ENCODE measurements at places on chromosomes 13 and 19.

GRCh38 chr13:26710166-26710565 lies 50.4 kb downstream of the GPR12 start:
- DNase-seq: no peak

- DNase-seq: no peak
Measured at GRCh38 chr13:24503379-24503696, 9.2 kb downstream of the PARP4 start.

- DNase-seq: no peak
Measured at GRCh38 chr19:55836340-55836739, at the start of gene NLRP4. Gene NLRP4, plus strand, starts transcription at chr19:55836540. Its CDS starts 15,541 bp downstream, at chr19:55852081.

DNA sequence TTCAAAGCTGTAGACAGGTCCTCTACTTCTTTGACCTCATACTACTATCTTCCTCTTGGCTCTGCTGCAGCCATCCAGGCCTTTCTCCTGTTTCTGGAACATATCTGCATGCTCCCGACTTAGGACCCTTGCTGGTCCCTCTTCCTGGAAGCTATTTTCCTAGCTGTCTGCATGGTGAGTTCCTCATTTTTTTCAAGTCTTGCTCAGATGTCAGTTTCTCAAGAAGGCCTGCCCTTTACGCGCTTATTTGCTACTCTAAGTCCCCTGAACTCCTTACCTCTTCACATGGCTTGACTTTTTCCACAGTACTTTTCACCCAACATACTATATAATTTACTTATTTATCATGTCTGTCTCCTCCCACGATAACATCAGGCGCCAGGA lies 31.4 kb downstream of the DNAJC3 start:
- no peak for DNase-seq

GRCh38 chr13:46523972-46524752 lies 28.8 kb upstream of the LRCH1 start:
- no peak for DNase-seq

Data from memory B cell (primary cell).